ENCODE measurements at places on chromosomes 13 and 19.

GRCh38 chr13:104309431-104309830, 1243.2 kb upstream of the SLC10A2 start:
- DNase-seq, result no peak

GRCh38 chr13:38900188-38900587, 90.4 kb downstream of the STOML3 start:
- DNase-seq, result no peak

GRCh38 chr19:16425993-16426392, 45.8 kb downstream of the EPS15L1 start:
- DNase-seq, result no peak

GRCh38 chr13:102227741-102228140, 174.1 kb downstream of the FGF14 start:
- DNase-seq, result no peak

- DNase-seq, result no peak
Observed at GRCh38 chr19:31312677-31313244, 36.5 kb downstream of the TSHZ3 start.

GRCh38 chr13:33145667-33146066, 129.4 kb downstream of the KL start:
- DNase-seq, result no peak

DNA sequence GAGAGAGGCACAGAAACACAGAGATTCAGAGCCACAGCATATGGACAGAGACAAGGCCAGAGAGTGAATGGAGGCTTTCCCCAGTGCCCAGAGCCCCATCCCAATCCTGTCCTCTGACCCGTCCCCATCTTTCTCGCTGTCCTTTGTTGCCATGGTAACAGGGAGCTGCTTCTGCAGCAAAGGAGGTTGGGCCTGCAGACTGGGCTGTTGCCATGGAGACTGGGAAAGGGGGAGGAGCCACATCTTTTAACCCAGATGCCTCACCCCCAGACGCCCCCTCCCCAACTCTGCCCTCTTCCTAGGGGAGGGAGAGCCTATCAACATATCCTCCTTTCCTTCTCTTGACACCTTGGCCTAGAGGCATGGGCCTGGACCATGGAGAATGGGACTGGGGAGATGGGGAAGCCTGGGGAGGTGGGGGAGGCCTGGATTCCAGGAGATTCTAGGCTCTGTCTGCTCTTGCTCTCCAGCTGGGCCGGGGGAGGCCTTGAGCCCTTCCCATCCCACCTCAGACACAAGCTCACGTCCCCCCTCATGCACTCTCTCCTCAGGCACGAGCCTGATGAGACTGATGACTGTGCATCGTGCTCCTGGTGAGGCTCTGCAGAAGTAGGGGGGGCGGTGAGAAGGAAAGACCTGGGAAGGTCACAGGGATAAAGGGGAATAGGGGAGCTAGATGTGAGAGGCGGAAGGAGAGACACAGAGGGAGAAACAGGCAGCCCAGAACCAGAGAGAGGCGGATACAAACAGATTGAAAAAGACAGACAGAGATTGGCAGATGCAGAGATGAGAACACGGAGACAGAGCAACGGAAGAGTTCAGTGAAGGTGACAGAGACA, 2.1 kb upstream of the ATP1A3 start:
- no peak for DNase-seq

DNA sequence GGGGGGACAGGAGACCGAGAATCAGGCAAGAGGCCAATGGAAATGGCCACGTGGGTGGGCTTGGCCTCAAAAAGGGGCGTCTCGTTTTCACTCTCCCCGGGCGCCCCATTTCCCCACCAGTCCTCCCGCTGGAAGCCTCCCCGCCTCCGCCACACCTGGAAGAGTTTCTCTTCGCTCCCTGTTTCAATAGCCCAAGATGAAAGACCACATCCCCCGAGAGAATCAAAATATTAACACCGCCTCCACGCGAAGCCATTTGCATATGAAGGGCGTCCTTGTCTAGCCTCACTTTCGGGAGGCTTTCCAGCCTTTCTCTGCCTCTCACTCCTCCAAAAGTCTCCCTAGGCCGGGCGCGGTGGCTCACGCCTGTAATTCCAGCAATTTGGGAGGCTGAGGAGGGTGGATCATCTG, 691 bp upstream of the OLFM2 start:
- DNase-seq, result no peak

DNA sequence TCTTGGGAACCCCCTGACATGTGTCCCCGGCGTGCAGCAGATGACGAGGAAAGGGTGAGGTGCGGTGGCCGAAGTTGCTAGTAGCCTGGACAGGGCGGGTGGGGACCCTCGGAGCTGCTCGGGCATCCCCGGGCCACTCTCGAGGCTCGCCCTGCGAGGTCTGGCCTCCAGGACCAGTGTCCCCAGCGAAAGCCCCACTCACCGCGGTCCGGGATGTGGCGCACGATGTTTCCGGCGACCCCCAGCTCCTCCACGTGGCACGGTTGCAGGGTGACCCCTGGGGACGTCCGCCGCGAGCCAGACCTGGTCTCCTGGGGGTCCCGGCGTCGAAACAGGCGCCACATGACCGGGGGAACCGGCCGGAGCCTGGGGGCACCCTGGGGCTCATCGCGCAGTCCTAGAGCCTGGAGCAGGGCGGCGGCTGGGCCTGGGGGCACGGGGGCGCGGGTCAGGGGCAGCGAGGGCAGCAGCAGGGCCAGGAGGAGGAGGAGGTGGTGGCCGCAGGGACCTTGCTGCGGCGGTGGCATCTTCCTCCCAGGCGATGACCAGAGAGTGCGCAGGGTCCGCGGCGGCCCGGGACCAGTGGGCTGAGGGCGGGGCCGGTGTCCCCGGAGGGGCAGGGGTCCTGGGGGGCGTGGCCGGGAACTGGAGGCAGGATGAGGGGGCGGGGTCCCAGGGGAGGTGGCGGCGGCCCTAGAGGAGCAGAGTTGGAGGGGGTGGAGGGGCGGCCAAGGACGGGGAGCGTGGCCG, 26.0 kb downstream of the CERS1 start:
- no peak for DNase-seq

- DNase-seq, result no peak
Observed at GRCh38 chr13:75418997-75419396, 63.0 kb downstream of the TBC1D4 start.

DNA sequence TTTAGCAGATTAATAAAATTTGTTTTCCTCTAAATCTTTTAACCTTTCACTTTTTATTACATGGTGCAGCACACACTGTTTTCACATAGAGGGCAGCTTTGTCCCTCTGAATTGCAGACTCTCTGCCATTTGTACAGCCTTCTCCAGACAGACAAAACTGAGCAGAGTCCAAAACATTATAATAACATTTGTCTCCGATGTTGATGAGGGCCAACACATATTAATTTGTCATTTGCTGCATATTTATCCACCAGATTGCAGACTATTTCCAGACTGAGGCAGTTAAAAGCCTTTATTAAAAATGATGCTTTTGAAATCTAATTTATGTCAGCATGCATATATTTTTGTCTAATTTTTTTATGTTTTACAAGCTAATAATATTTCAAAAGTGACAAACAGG, 1251.9 kb upstream of the SLC10A2 start:
- DNase-seq, result no peak

GRCh38 chr13:31361673-31362072, 161.9 kb downstream of the B3GLCT start:
- DNase-seq, result no peak

GRCh38 chr19:35756377-35757230, at the start of gene HSPB6:
HSPB6 (minus strand) TSS chr19:35757029; CDS start chr19:35757008, 21 bp downstream.
- DNase-seq, result no peak

GRCh38 chr13:72341904-72342303, 385.5 kb downstream of the MZT1 start:
- DNase-seq, result no peak

DNA sequence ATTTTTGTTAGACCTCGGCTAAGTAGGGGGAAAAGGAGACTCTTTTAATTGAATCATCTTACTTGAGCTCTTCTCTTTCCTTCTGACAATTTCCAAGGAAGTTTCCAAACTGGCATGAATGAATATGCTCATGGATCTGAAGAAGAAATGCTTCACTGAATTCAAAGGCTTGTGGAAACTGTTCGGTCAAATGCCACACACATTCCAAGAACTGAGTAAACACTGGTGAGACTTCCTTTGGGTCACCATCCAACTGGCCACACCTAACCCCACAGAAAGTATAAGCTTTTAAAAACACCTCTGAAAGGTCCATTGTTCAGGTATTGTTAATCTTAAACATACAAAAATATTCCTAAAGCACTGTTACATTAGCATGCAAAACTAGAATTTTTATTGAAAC, 33.6 kb downstream of the MTMR6 start:
- peak; percentile 38 for DNase-seq

DNA sequence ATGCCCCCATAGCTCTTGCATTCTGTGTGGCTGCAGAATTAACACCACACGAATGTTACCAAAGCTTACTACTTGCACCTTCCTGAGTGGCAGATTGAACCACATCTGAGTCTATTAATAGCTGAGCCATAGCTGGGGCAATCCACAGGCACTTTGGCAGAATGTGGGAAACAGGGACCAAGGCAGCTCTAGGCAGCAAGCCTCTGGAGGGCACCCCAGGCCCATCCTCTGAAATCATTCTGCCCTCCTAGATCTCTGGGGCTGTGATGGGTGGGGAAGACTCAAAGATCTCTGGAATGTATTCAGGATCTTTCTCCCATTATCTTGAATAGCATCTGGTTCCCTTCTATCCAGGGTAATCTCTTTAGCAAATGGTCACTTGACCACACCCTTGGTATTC, 139.3 kb downstream of the TNFRSF19 start:
- DNase-seq, result no peak

DNA sequence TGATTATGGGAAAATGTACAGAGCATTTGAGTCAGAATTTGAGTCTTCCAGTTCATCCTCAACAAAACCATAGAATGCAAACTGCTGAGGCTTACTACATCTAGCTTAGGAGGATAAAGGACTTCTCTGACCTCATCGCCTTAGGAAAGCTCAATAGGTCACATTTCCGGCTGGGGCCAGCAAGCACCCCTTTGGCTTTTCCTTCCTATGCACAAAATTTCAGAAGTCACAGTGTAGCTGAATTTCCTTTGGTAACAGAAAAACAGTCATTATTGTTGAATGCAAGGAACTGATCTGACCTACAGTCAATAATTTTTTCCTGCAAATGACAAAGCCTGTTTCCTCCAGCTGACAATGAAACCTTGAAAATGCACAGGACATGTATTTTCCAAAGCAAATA, 32.8 kb upstream of the LRCH1 start:
- DNase-seq, result no peak

- no peak for DNase-seq
Observed at GRCh38 chr13:24684600-24684998, 4.4 kb downstream of the ATP12A start.

DNA sequence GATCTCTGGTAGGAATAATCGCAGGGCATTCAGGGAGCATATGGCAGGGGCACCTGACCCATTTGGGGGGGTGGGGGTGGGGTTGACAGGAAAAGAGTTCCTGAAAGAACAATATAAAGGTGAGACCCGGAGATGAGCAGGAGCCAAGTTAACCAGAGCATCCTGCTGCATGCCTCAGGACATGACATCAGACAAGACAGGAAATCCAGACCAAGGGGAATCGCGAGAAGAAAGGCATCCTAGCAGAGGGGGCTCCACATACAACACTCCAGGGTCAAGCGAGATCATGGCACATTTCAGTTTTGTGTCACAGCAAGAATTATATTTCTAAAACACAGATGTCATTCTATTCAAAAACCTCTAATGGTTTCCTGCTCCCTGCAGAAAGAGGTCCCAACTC, 393.1 kb downstream of the COG6 start:
- no peak for DNase-seq

GRCh38 chr13:62093984-62094780, 678.5 kb upstream of the PCDH20 start:
- no peak for DNase-seq

GRCh38 chr19:39497996-39498797, 550 bp upstream of the DLL3 start:
- no peak for DNase-seq

DNA sequence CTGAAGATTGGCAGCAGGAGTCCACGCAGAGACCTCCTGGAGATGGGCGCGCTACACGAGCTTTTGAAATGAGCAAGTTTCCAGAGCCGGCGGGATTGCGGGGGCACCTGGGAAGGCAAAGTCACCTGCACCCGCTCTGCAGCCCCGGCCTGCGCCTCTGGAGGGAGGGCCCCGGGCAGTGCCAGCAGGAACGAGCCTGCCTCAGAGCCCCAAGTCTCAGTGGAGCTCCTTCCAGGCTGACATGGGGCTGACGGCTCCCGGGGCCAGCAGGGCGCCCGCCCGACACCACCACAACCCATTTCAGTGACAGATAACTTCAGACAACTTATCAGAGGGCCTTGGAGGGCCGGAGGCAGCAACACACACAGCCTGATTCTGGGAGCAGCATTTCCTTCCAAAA, 45.0 kb downstream of the RASA3 start:
- DNase-seq, result no peak

- no peak for DNase-seq
Observed at GRCh38 chr13:20405691-20406090, 120.0 kb downstream of the CRYL1 start.

DNA sequence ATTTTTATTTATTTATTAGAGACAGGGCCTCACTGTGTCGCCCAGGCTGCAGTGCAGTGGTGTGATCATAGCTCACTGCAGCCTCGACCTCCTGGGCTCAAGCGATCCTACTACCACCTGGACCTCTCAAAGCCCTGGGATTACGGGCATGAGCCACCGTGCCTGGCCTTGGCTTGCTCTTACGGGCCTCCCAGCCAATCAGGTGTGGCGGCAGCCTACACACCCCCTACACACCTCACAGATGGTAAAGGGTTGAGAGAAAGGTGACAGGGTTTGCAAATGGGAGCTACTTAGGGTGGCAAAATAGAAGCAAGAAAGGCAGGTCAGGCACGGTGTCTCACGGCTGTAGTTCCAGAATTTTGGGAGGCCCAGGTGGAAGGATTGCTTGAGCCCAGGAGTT, 1.0 kb upstream of the ZBTB32 start:
- no peak for DNase-seq

DNA sequence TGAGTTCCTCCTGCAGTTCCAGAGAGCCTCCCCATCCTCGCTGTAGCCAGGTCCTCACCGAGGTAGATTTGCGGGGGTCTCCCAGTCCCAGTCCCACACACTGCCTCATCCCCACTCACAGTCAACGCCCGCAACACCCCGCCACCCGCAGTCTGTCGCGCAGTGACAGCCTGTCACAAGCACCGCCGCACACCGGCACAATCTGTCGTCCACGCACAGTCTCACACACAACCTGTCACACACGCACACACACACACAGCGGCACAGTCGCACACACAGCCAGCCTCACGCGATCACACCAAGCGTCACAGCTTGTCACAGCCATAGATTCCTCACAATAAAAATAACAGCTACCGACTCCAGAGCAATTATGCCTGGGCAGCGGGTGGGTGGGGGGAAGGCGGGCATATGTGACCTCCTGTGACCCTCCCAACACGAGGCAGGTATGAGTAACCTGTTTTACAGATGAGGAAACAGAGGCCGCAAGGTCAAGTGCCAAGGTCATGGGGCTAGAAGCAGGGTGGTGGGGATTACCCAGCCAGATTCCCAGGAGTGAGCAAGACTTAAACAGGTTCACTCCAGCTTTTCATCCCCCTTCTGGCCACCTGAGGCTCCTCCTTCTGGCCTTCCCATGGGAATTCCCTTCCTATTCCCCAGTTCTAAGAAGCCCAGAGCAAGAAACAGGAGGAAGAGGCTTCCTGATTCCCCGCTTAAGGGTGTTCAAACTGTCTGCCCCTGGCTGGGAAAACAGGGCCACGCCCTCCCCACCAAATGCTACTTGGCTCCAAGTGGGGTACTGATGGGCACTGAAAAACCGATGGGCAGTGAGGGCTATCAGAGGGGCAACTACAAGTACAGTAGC, 13.9 kb downstream of the NFIX start:
- no peak for DNase-seq

Data from kidney epithelial cell (primary cell).